Activated naive CD8-positive, alpha-beta T cell treated with anti-CD3 and anti-CD28 coated beads for 36 hours (primary cell): ENCODE measurements at places on chromosomes 2 and 18.
A peak's percentile ranks its signal among the peaks of the same experiment; 100 is the strongest.

DNA sequence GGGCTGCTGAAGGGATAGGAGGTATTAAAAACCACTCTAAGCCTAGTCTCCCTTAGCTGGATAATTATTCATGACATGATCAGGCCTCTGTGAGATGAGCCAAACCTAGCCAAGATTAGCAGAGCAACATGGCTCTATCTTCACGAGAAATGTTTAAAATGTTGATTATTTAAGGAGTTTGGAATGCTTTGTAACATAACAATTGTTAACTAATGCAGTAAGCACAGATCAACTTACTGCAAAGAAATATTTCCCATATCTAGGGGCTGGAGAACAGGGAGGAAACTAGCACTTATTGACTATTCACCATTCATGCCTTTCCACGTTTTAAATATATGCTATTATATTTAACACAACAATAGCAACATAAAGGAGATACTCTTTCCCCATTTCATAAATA lies 833.7 kb upstream of the CHAC2 start:
- DNase-seq: no peak

GRCh38 chr2:105388971-105389381 lies 9.9 kb downstream of the FHL2 start:
- DNase-seq: no peak

DNA sequence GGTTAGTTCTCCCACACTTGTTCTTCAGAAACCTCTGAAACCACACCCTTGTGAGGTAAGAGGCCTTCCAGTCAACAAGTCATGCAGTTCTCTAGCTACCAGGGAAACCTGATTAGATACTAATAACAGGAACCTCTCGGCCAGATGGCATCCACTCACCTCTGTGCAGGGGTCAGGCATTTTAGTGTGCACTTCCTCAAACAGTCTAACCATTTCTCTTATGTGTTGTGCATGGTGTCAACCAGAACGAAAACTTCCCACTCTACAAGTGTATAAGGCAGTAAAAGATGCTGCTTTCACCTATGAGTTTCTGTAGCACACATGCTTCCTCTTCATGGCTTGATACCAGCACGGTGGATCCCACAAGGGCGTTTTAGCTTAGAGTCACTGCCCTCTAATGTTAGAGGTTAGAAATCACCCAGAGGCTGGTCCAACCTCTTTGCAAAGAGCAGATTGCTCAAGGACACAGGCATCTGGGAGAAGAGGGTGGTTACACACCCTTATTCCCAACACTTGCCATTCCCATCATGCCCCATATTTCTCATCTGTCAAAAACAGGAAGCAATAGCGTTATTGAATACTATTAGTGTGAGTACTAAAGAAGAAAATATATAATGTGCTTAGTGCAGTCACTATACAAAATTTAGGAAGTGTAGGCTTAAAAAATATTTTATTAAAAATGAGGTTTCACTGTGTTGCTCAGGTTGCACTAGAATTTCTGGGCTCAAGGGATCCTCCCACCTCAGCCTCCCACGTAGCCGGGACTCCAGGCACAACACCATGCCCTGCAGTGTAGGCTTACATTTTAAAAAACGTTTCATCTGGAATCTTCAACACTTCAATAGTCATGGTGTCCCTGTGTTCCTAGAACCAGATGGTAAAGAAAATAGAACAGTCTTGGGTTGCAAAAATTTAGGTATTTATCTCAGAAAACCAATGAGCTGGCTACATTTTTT lies 34.5 kb upstream of the RAB31 start:
- DNase-seq: peak; percentile 27

- DNase-seq: no peak
Measured at GRCh38 chr2:141927536-141927935, 203.3 kb downstream of the LRP1B start.

- no peak for DNase-seq
Measured at GRCh38 chr2:44680983-44681531, 260.4 kb upstream of the SIX3 start.
